Ovary (tissue), 10 donors: ENCODE measurements at places on chromosomes 7 and 10. TPM values are rescaled to one million over a fixed set of nuclear protein-coding genes. Genes with fewer than 3 reads are reported as not detected.

DNA sequence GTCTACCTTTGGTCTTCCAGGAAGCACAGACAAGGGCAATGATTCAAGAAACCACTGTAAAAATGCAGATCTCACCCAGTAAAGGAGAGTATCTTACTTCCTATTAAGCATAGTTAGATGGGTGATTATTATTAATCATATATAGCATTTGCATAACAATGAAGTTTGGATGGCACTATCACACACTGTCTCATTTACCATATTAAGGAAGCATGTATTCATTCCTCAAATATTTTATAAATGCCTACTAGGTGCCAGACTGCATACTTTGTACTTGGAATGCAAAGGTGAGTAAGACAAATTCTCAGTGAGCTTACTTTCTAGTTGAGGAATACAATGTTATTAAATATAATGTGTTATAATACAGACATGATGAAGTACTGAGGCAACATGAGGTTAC lies 53.9 kb upstream of the SKAP2 start:
- DNase-seq = no peak
- no peak overlapping the region for H3K27ac ChIP-seq
- H3K36me3 ChIP-seq = no peaks in the 10 kb centered on the region
- no peaks in the 10 kb centered on the region for H3K27me3 ChIP-seq

DNA sequence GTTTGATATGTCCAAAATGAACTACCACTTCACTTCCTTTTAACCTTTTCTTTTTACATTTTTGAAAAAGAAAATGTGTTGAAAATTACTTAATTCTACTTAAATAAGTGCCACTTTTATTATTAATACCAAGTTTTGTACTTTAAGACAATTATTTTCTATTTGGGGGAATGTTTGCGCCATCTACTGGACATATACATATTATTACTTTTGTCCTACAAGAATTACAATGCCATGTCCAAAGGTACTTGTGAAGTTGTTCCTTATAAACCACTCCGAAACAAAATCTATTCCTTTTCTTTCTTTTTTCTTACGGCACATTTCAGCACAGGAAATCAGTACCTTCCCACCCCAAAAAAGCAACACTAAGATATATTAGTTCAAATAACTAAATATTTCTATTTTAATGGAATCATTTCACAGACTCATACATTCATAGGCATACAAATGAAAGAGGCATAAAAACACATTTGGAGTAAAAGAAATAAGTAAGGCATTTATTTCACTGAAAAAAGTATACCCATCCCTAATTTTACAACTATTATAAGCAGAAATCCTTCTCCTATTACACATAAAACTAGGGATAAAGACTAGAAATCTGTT lies 169.9 kb downstream of the RNF133 start:
- DNase-seq = no peak
- H3K4me1 ChIP-seq = no peaks in the 10 kb centered on the region
- no peaks in the 10 kb centered on the region for H3K27me3 ChIP-seq
- H3K4me3 ChIP-seq = no peak overlapping the region
- H3K27ac ChIP-seq = no peak overlapping the region
- no peaks in the 10 kb centered on the region for H3K36me3 ChIP-seq

- H3K36me3 ChIP-seq = no peaks in the 10 kb centered on the region
- DNase-seq = no peak
- H3K27me3 ChIP-seq = no peaks in the 10 kb centered on the region
- peaks cover 8% of the 10 kb centered on the region for H3K4me1 ChIP-seq
- no peak overlapping the region for H3K4me3 ChIP-seq
- H3K27ac ChIP-seq = no peak overlapping the region
Measured at GRCh38 chr7:144830811-144831210, 5.0 kb downstream of the TPK1 start.

DNA sequence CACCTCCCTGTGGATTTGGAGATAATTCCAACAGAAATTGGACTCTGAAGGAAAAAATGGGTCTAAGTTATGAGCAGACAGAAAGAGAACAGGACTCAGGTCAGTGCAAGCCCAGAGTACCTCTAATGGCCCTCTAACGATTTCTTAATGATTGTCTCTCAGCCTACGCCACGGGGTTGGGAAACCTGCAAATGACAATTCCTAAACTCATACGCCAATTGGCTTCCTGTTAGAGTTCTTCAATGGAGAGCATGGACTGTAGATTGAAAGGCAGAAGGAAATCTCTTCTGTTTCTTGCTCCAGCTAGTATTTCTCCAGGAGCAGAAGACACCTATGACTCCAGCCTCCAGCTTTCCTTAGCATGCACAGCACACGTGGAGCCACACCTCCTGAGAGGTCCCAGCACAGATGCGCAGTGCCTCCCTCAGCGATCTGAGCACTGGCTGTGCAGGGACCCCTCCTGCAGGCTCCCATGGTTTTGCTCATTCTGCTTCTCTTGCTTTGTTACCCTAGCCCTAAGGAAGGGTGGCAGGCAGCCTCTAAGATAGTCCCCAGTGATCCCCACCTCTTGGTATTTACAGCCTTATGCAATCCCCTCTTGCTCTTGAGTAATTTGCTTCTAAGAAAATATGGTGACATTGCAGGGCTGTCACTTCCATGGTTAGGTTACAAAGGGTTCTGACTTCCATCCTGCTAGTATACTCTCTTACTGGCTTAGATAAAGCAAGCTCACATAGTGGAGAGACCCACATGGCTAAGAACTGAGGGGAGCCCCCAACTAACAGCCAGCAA lies 30.1 kb downstream of the DENND11 start:
- no peaks in the 10 kb centered on the region for H3K27me3 ChIP-seq
- no peaks in the 10 kb centered on the region for H3K4me1 ChIP-seq
- no peak for DNase-seq
- no peak overlapping the region for H3K4me3 ChIP-seq
- H3K27ac ChIP-seq = no peak overlapping the region

DNA sequence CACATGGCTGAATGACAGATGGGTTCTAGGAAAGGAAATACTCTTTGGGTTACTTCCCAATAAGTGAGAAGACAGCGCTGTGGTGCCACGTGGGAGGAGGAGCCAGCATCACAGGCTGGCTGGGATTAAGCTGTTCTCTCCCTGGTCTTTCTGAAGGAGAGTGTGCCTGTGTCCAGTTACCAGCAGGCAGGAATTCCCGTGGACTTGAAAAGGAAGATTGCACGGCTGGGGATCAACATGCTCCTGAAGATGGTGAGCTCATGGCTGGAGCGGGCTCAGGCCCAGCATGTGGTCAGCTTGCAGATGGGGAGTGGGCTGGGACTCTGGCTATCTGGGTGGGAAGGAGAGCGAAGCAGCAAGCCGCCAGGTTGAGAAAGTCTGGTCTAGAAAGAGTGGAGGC lies 8.1 kb downstream of the ADCK2 start:
- DNase-seq = no peak
- no peak overlapping the region for H3K27ac ChIP-seq

GRCh38 chr7:150323682-150324372 lies 482 bp upstream of the ACTR3C start:
- DNase-seq = peak; percentile 25
- H3K4me3 ChIP-seq = peak overlapping the region; percentile 74
- peak overlapping the region; percentile 90 for H3K27ac ChIP-seq
- H3K4me1 ChIP-seq = peaks cover 10% of the 10 kb centered on the region
- H3K36me3 ChIP-seq = no peaks in the 10 kb centered on the region
- no peaks in the 10 kb centered on the region for H3K27me3 ChIP-seq

GRCh38 chr7:44472843-44473242 lies 17.6 kb downstream of the NUDCD3 start:
- DNase-seq = no peak
- no peaks in the 10 kb centered on the region for H3K27me3 ChIP-seq

DNA sequence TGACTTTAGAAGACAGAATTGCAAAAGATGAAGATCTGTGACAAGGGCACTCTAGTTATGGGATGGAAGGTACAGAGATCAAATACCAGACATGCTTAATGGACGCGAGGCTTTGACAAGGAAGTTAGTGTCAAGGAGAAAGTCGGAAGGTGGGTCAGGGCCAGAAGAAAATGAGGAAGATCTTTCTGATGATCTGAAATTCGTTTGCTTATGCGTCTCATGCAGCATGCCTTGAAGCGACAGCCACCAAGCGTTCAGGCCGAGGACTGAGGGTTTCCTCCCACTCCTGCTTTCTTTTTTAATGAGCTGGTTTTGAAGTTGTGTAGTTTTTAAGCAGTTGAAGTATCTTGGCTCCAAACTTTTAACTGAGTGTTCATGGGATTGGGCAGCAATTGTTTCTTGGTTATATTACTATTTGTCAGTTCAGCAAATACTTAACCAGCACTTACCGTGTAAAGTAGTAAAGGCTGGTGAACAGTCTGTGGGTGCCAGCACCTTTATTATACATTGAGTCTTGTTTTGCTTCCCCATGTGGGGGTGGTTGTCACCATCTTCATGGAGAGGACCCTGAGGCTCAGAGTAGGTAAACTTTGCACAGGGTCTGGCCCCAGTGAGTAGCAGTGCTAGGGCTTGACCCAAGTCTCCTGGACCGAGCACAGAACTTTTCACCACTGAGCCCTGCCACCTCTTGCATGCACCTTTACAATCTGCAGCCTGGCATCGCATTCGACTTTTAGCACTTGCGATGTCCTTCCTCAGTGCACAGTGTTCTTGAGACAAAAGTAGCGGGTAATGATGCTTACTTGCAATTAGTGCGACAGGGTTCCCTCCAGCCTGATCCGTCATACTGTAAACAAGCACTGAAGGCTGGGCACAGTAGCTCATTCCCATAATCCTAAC lies 14.3 kb upstream of the BHLHA15 start:
- H3K27me3 ChIP-seq = no peaks in the 10 kb centered on the region
- no peaks in the 10 kb centered on the region for H3K36me3 ChIP-seq
- no peaks in the 10 kb centered on the region for H3K4me1 ChIP-seq

GRCh38 chr10:909831-910230 lies 21.7 kb downstream of the LARP4B start:
- H3K36me3 ChIP-seq = no peaks in the 10 kb centered on the region
- H3K4me3 ChIP-seq = no peak overlapping the region
- no peaks in the 10 kb centered on the region for H3K27me3 ChIP-seq
- DNase-seq = no peak
- H3K27ac ChIP-seq = no peak overlapping the region
- peaks cover 9% of the 10 kb centered on the region for H3K4me1 ChIP-seq

EBLN1 gene
- total RNA-seq = not detected

GRCh38 chr7:135774284-135774683 lies 25.7 kb upstream of the FAM180A start:
- H3K27me3 ChIP-seq = no peaks in the 10 kb centered on the region
- H3K4me3 ChIP-seq = no peak overlapping the region
- H3K36me3 ChIP-seq = no peaks in the 10 kb centered on the region
- peaks cover 4% of the 10 kb centered on the region for H3K4me1 ChIP-seq
- H3K27ac ChIP-seq = no peak overlapping the region
